NCI-H2029 treated with DMSO at 0.1 percent for 48 hours (cell line): ENCODE measurements at places on chromosomes 5 and 9.

DNA sequence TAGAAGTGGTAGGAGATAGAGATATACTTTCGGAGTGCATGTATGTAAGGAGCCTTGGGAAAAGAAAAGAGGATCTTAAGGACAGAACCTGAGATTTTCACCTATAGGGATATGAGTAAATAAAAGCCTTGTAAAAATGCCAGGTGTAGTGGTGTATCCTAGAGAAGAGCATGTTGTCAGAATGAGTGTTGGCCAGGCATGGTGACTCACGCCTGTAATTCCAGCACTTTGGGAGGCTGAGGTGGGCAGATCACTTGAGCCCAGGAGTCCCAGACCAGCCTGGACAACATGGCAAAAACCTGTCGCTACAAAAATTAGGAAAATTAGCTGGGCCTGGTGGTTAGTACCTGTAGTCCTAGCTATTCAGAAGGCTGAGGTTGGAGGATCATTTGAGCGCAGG is 76.0 kb downstream of the IPO11 start:
- DNase-seq, result no peak

DNA sequence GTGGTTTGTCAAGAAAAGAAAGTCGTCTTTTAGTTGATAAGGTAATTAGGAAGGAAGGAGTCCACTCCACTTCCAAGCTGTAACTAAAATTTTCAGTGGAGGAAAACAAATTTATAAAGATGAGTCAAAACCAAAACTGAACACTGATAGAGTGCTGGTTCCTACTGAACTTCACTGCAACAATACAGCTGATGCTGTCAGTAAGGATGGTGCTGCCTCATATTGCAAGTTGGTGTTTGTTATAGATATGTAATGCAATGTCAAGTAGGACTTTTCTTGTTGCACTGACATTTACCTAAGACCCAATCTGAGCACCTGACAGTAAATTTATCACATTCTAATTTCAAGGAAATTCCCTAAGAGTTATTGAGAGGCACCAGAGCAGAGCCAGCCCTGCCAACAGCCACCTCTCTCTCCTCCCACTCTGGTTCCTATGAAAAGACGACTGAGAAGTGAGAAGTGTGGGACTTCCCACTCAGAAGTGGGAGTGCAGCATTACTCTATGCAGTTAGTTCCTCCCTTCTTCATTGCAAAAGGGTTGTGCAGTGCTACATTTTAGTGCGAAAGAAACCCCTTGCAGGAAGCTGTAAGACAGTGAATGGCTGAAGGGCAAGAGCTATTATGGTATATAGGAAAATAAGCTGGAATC is 350.8 kb downstream of the NFIB start:
- no peak for DNase-seq

DNA sequence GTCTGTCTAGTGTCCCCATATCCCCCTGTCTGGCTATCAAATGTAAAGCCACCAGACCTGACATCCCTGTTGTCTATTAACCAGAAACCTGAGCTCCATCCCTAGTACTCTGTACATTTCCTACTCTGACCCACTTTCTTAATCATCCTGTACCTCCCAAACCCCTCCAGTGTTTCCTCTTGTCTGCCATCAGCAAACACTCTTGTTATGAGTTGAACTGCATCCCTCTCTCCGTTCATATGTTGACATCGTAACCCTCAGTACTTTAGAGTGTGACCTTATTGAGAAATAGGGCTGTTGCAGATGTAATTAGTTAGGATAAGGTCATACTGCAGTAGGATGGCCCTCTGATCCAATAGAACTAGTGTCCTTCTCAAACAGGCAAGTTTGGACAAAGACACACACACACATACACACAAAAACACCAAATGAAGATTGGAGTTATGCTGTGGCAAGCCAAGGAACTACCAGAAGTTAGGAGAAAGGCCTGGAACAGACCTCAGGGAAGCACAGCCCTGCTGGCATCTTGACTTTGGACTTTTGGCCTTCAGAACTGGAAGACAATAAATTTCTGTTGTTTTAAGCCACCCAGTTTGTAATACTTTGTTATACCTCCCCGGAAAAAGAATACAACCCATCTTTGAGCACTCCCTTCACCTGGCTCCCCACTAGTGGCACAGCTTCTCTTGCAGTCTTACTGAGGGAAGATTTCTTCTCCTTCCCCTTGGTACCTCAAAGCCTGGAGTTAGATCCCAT is 180.0 kb upstream of the PTGER4 start:
- no peak for DNase-seq

- no peak for DNase-seq
Measured at GRCh38 chr5:119304439-119305211, 51.2 kb upstream of the TNFAIP8 start.

DNA sequence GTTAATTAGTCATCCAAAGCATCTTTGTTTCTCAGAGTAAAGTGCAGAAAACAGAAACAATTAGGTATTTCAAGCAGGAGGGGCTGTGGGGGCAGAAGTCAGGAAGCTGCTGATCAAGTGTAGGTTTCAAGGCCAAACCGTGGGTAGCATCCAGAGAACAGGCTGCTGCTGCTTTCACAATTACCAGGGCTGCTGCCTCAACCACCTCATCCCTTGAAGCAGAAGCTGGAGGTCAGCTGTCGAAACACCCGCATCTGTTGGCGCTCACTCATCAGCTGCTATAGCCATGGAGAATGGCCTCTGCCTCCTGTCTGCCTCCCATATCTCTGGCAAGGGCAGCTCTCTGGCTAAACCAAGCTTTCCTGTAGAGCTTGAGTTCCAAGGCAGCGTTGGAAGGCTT is 122.9 kb upstream of the OSMR start:
- no peak for DNase-seq

DNA sequence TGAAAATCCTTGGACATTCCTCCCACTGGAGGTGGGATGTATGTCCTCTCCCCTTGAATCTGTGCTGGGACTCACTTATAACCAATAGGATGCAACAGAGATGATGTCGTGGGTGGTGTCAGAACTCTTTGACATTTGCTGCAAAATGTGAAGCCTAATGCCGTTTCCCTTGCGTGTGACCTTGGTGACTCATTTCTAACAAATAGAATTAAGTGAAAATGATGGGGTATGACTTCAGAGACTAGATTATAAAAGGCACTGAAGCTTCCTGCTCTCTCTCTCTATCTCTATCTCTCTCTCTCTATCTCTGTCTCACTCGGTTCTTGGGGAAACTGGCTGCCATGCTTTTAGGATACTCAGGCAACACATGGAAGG is 126.1 kb upstream of the STC2 start:
- no peak for DNase-seq

GRCh38 chr5:108109059-108109458 is 272.8 kb downstream of the FBXL17 start:
- DNase-seq, result no peak

GRCh38 chr5:2750026-2750757 is 1.3 kb downstream of the IRX2 start:
- no peak for DNase-seq

DNA sequence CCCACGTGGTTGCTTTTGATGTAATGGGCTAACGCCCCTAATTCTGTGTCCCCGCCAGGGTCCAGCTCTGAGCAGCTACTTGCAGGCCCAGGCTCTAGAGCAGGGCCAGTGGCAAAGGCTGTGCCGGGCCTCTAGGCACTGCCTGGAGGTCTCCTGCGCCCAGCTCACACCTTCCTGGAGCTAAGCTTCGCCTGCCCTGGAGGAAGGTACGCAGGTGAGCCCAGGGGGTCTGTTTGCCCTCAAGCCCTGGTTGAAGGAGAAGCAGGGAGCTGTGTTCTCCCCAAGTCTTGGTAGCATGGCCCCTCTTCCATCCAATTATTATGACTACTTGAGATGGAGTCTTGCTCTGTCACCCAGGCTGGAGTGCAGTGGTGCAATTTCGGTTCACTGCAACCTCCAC is 5.2 kb upstream of the LMX1B start:
- no peak for DNase-seq

DNA sequence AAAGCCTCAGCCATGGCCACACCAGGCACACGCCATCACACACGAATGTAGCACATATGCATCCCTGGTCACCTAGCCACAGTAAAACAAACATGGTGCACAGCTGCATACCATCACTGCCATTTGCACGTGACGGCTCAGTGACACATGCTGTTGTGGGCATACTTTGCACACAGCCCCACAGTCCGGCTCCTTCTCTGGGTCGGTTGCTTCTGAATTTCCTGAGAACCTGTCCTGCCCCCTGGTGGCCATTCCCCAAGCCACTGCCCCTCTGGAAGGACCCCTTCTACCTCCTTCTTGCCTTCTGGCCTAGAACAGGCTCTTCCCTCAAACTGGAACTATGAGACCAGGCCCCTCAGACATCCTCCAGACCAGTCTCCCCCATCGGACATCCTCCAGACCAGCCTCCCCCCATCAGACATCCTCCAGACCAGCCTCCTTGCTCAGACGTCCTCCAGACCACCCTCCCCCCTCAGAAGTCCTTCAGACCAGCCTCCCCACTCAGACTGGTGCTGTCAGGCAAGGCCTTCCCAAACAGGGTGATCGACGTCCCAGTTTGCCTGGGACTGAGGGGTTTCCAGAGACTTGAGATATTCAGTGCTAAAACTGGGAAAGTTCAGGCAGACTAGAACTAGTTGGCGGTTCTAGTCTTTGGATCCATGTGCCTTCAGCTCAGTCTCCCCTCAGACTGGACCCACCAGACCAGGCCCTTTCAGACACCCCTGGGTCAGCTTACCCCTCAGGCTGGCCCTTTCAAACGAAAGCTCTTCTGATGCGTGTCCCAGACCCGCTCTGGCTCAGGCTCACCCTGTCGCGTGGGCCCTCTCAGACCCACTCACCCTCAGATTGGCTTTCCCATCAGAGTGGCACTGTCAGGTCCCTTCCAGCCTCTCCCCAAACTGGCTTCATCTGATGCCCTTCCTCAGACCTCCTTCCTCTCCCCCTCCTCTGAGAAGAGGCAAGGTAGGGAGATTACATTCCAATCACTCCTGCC is 24.3 kb upstream of the ENHO start:
- DNase-seq, result peak; percentile 70

GRCh38 chr9:134768709-134769351 is 111.8 kb upstream of the FCN2 start:
- no peak for DNase-seq

GRCh38 chr5:134905246-134905996 is 490 bp downstream of the PCBD2 start:
- DNase-seq, result peak; percentile 81

- DNase-seq, result no peak
Measured at GRCh38 chr5:172160506-172160905, 27.5 kb downstream of the STK10 start.

GRCh38 chr5:131756942-131757341 is 39.9 kb downstream of the FNIP1 start:
- DNase-seq, result no peak

DNA sequence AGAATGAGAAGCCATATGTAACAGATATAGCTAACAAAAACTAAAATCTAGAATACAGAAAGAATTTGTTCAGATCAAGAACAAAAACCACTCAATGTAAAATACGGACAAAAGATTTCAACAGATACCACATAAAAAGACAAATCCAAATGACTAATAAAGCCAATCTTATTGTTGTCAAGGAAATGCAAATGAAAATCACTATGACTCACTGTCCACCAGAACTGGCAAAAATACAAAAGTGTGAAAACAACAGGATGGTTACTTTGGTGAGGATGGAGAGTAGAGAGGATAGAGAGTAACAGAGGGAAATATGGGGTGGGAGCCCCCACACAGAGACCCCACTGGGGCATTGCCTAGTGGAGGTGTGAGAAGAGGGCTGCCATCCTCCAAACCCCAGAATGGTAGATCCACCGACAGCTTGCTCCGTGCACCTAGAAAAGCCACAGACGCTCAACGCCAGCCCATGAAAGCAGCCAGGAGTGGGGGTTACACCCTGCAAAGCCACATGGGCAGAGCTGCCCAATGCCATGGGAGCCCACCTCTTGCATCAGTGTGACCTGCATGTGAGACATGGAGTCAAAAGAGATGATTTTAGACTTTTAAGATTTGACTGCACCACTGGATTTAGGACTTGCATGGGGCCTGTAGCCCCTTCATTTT is 15.2 kb upstream of the RHOBTB3 start:
- no peak for DNase-seq

- DNase-seq, result no peak
Measured at GRCh38 chr5:65117525-65117924, 348.8 kb downstream of the CWC27 start.

GRCh38 chr5:73486119-73486899 is 11.9 kb upstream of the BTF3 start:
- DNase-seq, result no peak

- DNase-seq, result no peak
Measured at GRCh38 chr5:89292487-89292886, 409.5 kb upstream of the MEF2C start.

DNA sequence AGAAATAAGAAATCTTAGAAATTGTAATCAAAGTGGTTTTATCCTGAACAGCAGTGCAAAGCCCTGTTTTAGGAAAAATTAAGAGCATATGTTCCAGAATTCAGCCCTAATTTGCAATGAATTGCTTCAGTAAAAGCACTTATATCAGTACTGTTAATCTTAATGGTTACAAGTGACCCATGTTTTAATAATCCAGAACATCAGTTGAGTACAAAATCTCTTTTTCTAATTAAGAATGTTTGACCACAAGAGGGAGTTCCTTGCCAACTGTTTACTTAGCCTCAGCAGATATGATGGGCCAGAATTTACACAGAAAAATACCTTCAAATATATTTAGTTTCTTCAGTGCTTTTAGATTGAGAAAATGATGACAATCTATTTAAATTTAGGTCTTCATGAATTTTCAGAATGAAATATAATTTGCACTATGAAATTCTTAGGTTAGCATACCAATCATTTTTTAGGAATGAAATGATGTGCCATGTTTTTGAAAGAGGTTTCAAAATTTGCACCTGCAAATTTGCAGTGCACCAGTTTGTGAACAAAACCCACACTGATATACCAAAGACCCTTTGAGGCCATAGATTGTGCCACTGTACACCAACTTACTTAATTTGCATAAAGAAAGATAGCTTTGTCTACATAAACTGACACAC is 926.3 kb upstream of the ARRDC3 start:
- DNase-seq, result peak; percentile 6

- DNase-seq, result no peak
Measured at GRCh38 chr9:120860083-120860482, 16.9 kb downstream of the PHF19 start.

DNA sequence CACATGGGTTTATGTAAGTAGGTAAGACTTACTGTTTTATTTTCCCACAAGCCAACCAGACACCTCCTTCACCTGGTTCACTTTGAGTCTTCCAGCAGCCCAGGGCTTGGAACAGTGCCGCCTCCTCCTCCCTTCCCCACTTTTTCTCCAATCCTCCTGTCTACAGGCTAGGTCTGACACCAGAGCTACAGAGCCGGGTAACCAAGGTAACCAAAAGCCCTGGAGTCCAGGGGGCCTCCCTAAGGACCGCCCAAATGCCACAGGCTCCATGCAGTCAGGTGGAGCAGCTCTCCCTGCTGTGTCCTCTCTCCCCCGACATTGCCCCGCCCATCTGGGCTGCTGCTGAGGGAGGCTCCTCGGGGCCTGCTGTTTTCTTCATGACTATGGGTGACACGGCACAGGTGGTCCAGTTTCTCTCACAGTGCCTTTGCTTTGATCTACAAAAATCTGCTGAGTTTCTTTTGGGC is 138.0 kb upstream of the EFNA5 start:
- DNase-seq, result no peak
